ENCODE measurements at places on chromosomes 1 and 21. TPM values are rescaled to one million over a fixed set of nuclear protein-coding genes. Genes with fewer than 3 reads are reported as not detected.

- DNase-seq, result no peak
Measured at GRCh38 chr1:243974451-243975292, 76.4 kb upstream of the ZBTB18 start.

Gene WNT3A
- not detected for total RNA-seq

DNA sequence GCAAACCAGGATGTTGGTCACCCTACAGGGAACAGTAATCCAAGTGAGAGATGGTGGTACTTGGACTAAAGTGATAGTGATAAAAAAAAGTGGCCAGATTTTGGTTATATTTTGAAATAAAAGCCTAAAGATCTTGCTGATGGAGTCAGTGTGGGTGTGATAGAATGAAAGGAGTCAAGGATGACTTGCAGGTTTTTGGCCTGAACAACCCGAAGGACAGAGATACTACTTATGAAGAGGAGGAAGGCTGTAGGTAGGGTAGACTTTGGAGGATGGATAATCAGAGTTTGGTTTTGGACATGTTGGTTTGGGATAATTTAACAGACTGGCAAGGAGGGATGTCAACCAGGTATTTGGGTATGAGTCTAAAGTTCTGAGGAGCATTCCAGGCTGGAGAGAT is 1.5 kb upstream of the TEX38 start:
- no peak for DNase-seq

- DNase-seq, result no peak
Measured at GRCh38 chr1:156402331-156403020, 33.5 kb downstream of the RHBG start.

DNA sequence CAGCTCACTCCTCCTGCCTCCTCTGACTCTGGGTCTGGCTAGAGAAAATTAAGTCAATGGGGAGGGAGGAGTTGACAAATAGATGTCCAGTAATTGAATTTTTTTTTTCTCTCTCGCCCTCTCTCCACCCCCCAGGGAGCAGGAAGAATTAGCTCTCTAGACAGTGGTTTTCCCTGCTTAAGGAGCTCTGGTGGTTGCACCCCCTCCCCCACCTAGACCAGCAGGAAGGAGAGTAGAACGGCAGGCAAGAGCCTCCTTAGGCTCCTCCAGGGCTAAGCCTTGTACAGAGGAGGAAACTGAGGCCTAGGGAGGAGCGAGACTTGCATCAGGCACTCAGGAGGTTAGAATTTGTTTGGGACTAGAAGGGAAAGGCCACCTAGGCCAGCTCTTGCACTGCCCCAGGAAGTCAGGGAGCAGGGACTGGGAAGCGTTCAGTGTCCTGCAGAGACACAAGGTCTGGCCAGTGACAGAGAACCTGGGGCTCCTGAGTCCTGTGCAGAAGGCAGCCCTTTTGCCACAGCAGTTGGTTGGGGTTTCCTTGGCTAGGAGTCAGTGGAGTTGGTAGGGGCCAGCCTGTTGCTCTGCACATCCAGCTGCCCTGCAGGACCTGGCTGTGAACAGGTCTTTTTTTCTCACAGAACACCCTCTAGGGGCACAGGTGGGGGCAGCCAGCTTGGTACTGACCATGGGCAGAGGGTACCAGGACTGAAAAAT is 49.5 kb upstream of the ACOT11 start:
- DNase-seq, result no peak

Gene FAAH
- total RNA-seq, result 10.7 TPM

Gene AGT
- total RNA-seq, result not detected

GRCh38 chr1:58152697-58153096 is 393.8 kb downstream of the OMA1 start:
- no peak for DNase-seq

GRCh38 chr1:7727809-7728471 is 43.2 kb upstream of the VAMP3 start:
- no peak for DNase-seq

DNA sequence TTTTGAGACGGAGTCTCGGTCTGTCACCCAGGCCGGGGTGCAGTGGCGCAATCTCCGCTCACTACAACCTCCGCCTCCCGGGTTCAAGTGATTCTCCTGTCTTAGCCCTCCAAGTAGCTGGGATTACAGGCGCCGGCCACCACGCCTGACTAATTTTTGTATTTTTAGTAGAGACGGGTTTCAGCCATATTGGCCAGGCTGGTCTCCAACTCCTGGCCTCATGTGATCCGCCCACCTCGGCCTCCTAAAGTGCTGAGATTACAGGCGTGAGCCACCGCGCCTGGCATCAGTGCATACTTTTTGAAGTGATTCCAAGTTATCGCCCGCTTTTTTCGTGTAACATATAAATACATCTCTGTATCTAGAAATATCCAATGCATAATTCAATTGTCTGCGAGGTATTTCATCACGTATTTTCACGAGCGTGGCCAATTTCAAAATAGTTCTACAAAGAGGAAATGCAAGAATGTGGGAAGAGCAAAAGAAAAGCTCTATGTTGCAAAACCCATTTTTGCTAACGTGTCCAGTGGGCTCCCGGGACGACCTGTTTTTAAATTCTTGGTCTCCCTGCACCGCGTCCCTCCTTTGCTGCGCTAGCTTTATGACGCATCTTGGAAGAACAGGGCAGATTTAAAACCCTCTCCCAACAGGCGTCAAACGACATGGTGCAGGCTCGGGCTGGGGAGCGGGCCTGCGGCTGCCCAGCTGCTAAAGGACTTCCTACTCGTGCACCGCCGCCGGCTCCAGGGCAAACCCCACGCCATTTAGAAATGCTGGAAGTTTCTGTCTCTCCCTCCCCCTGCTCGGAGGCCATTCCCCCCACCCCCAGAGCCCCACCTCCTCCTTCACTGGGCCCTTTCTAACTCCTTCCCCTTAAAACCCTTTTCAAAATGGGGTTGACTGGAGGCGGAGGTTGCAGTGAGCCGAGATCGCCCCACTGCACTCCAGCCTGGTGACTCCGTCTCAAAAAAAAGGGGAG is 923 bp upstream of the IFNGR2 start:
- no peak for DNase-seq

- peak; percentile 23 for DNase-seq
Measured at GRCh38 chr21:33975548-33976081, 60.0 kb upstream of the ATP5PO start.

DNA sequence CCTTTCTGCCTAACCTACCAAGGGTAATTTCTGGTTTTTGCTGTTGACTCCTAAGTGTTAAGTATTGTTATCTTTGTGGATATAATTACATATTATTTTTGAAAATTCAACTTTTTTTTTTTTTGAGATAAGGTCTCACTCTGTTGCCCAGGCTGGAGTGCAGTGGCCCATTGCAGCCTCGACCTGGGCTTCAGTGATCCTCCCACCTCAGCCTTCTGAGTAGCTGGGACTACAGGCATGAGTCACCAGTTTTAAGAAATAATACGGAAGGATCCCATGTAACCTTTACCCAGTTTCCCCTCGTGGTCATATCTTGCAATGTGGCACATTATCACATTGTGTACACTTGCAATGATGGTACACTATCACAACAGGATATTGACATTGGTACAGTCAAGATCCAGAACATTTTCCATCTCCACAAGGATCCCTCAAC is 3.1 kb downstream of the CHD1L start:
- no peak for DNase-seq

DNA sequence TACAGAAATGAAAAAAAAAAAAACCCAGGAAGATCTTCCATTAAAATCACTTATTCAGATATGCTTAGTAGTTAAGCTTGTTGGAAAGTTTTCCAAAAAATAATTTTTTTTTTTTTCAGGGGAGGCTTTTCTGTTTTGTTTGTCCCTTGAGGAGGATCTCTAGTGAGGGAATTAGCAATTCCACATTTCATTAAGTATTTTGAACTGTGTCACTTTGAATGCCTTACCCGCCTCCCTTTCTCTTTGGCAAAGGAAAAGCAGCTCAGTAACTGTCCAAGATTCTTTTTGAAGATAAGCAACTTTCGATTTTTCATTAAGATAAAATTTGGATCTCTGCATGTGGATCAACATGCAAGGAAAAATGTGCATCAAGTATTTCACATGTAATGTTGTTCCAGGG is 1.8 kb downstream of the NTNG1 start:
- DNase-seq, result no peak

DNA sequence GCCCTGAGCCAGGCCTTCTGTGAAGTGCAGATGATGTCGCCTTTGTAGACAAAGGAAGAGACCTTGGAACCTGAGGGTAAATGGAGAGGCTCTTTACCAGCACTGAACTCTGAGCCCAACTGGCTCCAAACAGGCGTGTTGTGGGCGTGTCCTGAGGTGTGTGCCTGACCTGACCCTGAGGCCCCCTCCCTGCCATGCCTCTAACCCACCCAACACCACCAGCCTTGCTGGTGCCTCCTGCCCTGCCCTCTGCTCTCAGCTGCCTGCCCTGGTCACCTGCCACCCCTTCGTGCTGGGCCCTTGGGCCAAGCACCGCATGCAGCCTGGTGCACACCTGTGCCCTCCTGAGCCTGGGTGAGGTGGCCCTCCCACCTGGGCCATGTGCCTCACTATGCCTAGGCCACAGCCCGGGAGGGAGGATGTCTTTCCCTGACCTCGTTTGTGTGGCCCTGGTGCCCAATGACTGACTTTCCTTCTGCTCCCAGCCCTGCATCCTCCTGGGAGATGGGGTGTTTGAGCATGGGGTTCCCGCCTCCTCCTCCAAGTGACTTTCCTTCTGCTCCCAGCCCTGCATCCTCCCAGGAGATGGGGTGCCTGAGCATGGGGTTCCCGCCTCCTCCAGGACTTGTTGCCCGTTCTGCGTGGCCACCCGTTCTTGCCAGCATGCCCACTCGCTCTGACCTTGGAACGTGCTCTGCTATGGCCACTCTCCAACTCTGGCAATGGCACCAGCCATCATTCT is 157.0 kb downstream of the PCBP3 start:
- no peak for DNase-seq

Gene ECM1
- total RNA-seq, result 2.0 TPM

Gene KIF21B
- 94.7 TPM for total RNA-seq

DNA sequence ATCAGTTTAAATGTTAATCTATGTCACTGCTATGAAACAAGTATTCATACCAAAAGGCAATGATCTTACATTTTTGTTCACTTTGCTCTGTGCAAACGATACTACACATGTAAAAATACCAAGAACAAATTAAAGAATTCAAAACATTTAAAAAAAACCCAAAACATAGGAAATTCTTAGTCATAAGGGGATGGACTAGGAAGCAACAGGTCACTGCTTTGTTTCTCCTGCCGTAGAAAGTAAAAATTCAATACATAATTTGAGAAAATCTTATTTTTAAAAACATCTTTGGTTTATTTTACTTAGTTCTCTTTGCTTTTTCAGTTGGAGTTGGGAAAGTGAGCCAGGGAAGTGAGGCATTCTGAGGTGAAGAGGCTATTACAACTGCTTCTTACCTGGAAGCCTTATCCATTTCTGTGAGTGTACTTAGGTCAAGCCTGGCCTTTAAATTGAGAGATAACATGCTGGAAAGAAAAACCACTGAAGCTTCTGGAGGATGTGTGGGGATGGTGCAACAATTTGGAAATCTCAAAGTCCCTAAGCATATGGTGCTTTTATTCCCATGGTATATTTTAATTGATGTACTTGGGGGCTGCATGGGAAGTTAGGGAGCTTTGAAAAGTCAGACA is 183.5 kb downstream of the CDC42BPA start:
- DNase-seq, result no peak

GRCh38 chr1:6099787-6100765 is 54.4 kb downstream of the KCNAB2 start:
- no peak for DNase-seq

GRCh38 chr1:110260194-110260593 is 50.1 kb downstream of the KCNC4 start:
- DNase-seq, result no peak

Gene LAMC1
- total RNA-seq, result 0.50 TPM

DNA sequence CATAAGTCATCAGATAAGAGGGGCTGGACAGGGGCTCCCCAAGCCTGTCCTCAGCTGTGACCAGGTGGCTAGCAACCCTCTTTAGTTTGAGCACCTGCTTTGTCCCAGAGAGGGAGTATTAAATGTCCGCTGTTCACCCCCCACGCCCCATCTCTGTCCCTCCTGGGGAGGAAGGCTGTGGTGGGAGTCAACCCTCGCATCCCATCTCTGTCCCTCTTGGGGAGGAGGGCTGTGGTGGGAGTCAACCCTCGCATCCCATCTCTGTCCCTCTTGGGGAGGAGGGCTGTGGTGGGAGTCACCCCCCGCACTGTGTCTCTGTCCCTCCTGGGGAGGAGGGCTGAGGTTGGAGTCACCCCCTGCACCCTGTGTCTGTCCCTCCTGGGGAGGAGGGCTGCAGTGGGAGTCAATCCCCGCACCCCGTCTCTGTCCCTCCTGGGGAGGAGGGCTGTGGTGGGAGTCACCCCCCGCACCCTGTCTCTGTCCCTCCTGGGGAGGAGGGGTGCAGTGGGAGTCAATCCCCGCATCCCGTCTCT is 72.6 kb upstream of the ABCG1 start:
- no peak for DNase-seq

GRCh38 chr1:205518661-205519540 is 14.4 kb downstream of the CDK18 start:
- DNase-seq, result no peak

Gene S100A7A
- not detected for total RNA-seq

Gene KIF17
- total RNA-seq, result not detected

- no peak for DNase-seq
Measured at GRCh38 chr1:232425421-232425820, 204.5 kb downstream of the SIPA1L2 start.

Gene PTAFR
- total RNA-seq, result 1.7 TPM

Gene ACADM
- total RNA-seq, result 33.4 TPM

- DNase-seq, result no peak
Measured at GRCh38 chr1:65827346-65827745, 34.7 kb downstream of the PDE4B start.

- DNase-seq, result no peak
Measured at GRCh38 chr1:158943059-158943458, 11.7 kb downstream of the PYHIN1 start.

Gene ADCY10
- 0.96 TPM for total RNA-seq

GRCh38 chr1:37415611-37416244 is 58.7 kb upstream of the ZC3H12A start:
- DNase-seq, result no peak

- DNase-seq, result no peak
Measured at GRCh38 chr21:41707231-41707959, 59.5 kb downstream of the RIPK4 start.

- DNase-seq, result no peak
Measured at GRCh38 chr1:150280138-150280707, 2.1 kb upstream of the CIART start.

GRCh38 chr1:192615055-192615454 is 20.9 kb upstream of the RGS13 start:
- no peak for DNase-seq

- no peak for DNase-seq
Measured at GRCh38 chr1:226698659-226699058, 40.4 kb downstream of the ITPKB start.

DNA sequence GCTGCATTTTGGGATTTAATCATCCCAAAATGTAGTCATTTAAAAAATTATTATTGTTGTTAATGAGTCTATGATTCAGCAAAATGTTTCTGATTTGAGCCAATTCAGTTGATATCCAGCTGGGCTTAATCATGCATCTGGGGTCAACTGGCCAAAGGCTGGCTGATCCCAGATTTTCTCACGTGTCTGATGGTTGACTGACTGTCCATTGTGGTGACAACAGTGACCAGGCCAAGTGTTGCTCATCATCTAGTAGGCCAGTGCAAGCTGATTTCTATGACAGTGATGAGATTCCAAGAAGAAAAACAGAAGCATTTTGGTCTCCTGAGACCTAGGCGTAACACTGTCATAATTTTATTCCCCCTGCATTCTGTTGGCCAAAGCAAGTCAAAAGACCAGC is 80.1 kb upstream of the ZC3H11B start:
- DNase-seq, result no peak

GRCh38 chr21:21801921-21802320 is 803.7 kb downstream of the NCAM2 start:
- DNase-seq, result no peak
